Stimulated activated naive CD4-positive, alpha-beta T cell treated with Interleukin-2 at 50 U/mL for 16 hours (primary cell): ENCODE measurements at places on chromosomes 2 and 18.

GRCh38 chr2:42137125-42137841, 31.9 kb upstream of the EML4 start:
- no peak for DNase-seq

GRCh38 chr2:136985044-136985443, 219.7 kb downstream of the THSD7B start:
- DNase-seq: no peak

DNA sequence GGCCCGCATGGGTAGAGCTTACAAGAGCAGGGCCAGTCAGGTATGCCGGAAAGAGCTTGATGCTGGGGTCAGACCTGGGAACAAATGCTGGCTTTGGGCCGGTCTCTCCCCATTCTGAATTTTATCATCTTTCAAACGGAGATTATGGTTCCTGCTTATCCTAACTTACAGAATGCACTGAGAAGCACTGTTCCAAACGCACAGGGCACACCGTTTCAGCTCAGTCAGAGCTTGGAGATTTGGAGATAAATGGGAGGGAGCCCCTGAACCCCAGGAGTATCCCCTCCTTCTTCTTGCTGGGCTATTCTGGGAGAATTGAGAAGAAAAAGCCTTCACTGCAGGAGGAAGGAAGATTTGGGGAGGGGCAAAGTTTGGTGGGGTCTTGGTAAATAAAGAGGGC, 169.4 kb downstream of the DDX1 start:
- no peak for DNase-seq

DNA sequence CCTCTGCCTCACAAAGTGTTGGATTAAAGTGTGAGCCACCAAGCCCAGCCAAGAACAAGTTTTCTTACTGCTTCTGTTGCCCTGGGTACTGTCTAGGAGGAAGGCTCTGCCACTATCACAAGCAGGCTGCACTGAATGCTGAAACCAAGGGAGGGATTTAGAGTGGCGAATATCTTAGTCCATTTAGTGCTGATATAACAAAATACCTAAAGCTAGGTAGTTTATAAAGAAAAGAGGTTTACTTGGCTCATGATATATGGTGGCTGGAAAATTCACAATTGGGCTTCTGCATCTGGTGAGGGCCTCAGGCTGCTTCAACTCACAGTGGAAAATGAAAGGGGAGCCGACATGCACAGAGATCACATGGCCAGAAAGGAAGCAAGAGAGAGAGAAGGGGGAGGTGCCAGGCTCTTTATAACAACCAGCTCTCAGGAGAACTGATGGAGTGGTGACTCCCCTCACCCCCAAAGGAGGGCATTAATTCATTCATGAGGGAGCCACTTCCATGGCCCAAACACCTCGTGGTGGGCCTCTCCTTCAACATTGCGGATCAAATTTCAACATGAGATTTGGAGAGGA, 146.0 kb upstream of the SERPINE2 start:
- no peak for DNase-seq

GRCh38 chr2:12071318-12071717, 324.9 kb downstream of the LPIN1 start:
- DNase-seq: no peak

- DNase-seq: no peak
Observed at GRCh38 chr2:72579591-72580180, 246.1 kb downstream of the EXOC6B start.

GRCh38 chr18:65282096-65282495, 468.7 kb upstream of the CDH7 start:
- no peak for DNase-seq
